ENCODE measurements at places on chromosomes 2 and 18.

DNA sequence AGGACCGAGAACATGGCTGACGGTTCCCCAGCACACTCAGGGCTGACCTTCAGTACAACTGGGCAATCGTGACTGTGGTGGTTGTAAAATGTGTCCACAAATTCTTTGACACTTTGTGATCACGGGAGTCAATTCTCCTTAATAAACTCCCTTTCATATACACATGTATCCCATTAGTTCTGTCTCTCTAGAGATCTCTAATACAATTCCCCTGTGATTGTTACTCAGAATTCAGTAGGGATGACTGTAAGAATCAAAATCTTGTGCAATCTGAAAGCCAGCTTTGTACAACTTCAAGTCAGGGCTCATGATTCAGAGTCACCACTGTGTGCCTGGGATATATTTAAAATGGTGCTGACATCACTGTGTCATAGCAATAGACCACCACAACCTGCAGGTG lies 89.5 kb upstream of the LMAN1 start:
- DNase-seq, result no peak

- peak; percentile 5 for DNase-seq
These were observed 134.8 kb downstream of the PRKCE start for GRCh38 chr2:45786030-45786835.

DNA sequence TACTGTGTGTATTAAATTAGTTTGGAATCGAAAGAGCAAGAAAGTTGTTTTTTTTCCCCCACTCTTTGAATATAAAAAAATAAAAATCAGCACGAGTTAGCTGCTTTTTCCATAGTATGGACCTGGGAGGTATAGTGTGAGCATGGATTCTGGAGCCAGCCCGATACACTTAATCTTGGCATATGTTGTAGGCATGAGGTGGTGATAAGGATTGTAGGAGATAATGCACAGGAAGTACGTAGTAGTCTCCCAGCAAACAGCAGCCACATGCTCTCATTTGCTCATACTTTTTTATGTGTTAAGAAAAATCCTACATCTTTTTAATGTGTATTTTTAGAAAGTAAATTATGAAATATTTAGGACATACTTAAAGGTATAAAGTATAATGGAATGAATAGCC lies 2.1 kb upstream of the DNAJC27 start:
- no peak for DNase-seq

- no peak for DNase-seq
These were observed 79.6 kb downstream of the TCF7L1 start for GRCh38 chr2:85212841-85213240.

DNA sequence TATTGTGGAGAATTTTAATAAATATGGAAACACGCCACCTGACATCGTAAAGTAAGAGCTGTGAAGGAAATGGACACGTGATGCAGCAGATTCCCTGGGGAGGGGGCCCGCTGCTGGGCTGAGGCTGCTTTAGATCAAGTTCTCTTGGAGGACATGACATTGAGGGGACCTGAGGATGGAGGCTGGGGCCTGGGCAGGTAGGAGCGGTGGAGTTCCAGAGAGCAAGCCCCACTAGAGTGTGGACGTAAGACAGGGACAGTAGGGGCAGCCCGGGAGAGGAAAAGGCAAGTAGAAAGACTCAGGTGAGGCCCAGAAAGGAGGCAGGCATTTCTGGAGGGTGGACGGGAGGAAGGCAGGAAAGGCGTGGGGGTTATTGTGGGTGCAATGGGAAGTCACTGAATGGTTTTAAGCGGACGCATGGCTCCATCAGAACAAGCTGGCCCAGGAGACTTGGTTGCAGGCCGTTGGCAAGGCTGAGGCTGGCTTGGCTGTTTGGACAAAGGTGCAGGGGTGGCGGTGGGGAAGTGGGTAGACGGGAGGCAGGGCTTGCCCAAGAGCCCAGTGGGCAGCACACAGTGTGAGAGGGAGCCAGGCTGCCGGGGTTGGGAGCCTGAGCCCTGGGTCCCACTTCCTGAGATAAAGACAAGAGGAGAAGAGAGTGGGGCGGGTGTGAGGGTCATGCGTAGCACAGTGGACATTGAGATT lies 15.7 kb downstream of the SIGLEC15 start:
- no peak for DNase-seq

- no peak for DNase-seq
These were observed 3.8 kb upstream of the ARHGAP25 start for GRCh38 chr2:68730828-68731227.

- no peak for DNase-seq
These were observed 251.4 kb upstream of the TCF4 start for GRCh38 chr18:55839343-55839742.

GRCh38 chr2:25234738-25235137 lies 66.4 kb upstream of the POMC start:
- no peak for DNase-seq

- no peak for DNase-seq
These were observed 566.0 kb downstream of the STK39 start for GRCh38 chr2:167681234-167682015.

GRCh38 chr2:5933669-5934068 lies 241.5 kb downstream of the SOX11 start:
- no peak for DNase-seq

GRCh38 chr2:60818272-60818671 lies 62.2 kb downstream of the PAPOLG start:
- peak; percentile 73 for DNase-seq

- DNase-seq, result peak; percentile 18
These were observed 16.9 kb downstream of the CXCR4 start for GRCh38 chr2:136101042-136101441.

GRCh38 chr2:158120664-158121641 lies 19.3 kb downstream of the UPP2 start:
- no peak for DNase-seq

- DNase-seq, result no peak
These were observed 166.2 kb downstream of the FTCDNL1 start for GRCh38 chr2:199684832-199685231.

DNA sequence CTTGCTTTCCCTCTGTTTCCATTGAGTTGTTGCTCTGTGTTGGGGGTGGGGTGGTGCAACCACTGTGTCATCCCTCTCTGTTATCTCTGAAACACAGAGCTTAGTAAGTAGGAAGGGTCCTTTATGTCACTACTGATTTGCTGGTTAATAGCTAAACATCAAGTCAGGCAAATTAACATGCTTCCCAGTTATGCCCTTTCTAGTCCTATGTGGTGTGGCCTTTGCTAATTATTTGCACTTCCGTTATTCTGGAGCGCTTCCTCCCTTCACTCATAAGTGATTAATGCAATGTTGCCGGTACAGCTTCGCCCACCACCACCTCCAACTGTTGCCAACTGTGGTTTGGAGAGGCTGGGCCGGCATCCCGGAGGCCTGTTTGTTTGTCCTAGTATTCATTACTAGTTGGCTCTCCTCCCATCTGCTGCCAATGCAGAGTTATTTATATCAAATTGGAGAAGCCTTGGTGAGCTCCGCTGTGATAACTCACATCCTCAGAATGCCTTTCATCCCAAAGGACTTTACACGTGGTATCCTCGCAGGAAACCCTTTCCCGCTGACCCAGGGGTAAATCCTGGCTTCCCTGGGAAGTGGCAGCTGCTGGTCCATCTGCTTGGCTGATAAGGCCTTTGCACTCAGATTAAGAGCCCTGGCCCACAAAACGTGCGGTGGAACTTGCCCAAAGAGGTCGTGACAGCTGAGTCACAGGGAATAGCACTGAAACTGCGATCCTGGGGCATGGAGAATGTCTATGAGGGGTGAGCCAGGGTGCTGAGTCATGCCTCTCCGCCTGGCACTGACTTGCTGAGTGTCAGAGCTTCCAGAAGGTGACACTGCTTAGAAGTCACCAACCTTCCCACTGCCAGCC lies 72.0 kb upstream of the ZCCHC2 start:
- peak; percentile 26 for DNase-seq

GRCh38 chr2:62344472-62344871 lies 148.6 kb downstream of the B3GNT2 start:
- no peak for DNase-seq

DNA sequence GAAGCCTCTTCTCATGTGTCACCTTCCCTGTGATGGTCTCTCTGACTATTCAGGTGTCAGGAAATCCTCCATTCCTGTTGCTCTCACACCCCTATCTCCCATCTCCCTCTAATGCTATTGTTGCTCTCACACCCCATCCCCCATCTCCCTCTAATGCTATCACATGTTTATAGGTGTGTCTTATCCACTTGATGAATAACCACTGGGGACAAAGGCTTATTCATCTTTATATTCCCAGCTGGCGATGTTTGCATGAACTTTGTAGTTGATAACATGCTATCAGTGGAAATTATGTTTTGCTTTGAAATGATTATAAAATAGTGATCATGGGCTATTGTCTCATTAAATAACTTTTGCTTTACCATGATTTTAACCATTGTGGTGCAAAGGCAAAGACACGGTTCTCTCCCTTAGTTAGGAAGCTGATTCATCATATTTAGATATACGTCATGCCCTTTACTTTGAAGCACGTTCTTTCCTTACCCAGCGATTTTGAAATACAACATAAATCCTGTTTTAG lies 220.5 kb downstream of the PMAIP1 start:
- DNase-seq, result no peak

DNA sequence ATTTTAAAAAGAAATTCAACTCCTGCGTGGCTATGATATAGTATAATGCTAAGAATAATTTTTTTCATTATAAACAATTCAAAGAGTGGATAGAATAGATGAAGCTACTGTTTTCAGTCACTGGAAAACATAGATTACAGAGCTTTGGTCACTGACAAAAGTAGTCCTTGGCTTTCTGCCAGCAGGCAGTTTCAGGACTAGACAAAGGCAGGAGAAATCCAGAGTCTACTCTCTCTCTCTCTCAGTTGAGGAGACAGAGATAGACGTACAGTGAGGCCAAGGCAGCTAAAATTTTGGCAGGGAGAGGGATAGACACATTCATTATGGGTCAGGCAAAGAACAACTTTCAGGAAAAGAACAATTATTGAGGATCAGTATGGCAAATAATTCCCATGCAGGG lies 491.4 kb upstream of the CRIM1 start:
- no peak for DNase-seq

- no peak for DNase-seq
These were observed 90.5 kb upstream of the TMEM247 start for GRCh38 chr2:46388881-46389280.

DNA sequence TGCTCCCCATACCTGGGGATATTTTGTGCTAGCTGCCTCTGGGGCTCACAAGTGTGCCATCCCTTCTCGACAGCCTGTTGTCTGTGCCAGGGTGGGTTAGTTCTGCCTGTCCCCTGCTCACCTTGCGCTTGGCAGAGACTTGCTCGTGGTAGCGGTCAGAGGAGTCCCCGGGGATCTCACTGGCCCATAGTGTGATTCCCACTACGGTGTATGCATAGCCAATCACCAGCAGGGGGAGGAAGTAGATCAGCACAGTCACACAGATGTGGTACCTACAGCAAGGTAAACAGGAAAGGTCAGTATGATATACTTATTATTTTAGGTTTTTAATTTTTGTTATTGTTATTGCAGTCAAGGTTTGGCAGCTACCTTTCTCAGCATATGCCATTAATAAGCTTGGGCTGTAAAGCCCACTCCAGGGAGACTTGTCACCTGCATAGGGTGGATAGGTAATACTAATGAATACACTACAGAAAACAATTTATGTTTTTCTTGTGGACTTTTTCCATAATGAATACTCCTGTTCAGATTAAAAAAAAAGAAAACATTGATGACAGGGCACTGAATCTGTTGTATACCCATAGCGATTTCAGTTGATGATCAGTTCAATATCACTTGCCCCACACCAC lies 95.2 kb downstream of the POLE4 start:
- DNase-seq, result peak; percentile 10

DNA sequence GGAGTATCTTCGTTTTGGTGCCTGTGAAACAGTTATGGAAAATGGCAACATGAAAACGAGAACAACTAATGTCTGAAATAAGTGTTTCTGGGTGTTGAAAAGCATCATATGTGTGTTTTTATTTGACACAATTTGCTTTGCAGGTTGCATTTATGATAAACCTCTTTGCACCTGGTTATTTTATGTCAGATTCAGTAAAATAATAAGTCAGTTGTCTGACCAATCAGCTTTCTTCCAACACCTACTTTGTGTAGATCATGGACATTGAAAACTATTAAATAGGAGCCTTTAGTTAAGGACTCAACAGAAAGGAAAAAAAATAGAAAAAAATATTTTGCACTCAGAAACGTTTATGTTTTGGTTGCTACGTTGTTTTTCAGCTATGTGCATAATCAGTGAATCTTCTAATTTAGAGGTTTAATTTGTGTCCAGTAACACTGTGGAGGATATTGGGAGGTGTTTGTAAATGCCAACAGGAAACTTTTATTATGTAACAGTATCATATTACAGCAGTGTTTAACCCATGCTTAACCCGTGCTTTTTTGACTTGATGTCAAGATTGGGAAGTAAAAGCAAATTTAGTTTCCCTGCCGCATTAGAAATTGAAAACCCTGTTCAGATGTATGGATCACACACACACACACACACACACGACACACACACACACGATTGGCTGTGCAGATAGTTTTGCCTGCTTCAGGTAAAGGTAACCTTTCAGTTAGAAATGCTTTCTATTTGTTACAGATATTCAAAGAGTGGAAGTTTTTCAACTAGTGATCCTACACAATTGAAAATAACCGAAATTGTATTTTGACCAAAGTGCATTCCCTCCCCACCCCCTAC lies 2.6 kb downstream of the PKP4 start:
- no peak for DNase-seq

GRCh38 chr2:127598711-127599110 lies 47.2 kb upstream of the GPR17 start:
- no peak for DNase-seq

GRCh38 chr18:48815581-48816324 lies 135.0 kb downstream of the SMAD7 start:
- peak; percentile 2 for DNase-seq

DNA sequence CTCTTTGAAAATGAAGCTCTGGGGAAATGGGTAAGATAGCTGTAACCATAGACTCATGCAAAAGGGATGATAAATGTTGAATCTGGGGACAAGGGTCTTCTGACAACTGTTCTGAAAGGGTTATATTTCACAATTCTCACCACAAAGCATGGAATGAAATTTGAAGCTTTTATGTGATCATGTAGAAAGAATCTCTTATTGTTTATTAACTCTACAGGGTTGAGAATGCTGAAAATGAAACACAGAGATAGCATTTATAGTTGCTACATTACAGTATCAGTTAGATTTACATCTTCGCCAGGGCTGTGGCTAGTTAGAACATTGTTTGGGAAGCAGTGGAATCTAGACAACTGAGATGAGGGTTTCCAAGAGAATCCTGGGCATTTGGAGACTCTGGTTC lies 97.4 kb upstream of the LHCGR start:
- DNase-seq, result no peak
